ENCODE measurements at places on chromosomes 7 and 10. TPM values are rescaled to one million over a fixed set of nuclear protein-coding genes. Genes with fewer than 3 reads are reported as not detected.

DNA sequence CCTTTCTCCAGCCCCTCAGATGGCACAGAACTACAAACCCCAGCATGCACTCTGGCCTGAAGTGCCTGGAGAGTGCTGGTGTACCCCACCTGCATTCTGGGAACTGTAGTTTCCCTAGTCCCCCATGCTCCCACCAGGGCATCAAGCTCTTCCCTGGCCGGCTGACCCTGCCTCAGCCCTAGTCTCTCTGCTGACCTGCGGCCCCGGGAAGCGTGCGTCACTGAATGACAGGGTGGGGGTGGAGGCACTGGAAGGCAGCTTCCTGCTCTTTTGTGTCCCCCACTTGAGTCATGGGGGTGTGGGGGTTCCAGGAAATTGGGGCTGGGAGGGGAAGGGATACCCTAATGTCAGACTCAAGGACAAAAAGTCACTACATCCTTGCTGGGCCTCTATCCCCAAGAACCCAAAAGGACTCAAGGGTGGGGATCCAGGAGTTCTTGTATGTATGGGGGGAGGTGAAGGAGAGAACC, 2.1 kb downstream of the NOS3 start:
- peaks cover 19% of the 10 kb centered on the region for H3K4me1 ChIP-seq
- no peak for DNase-seq
- H3K27me3 ChIP-seq: peaks cover 8% of the 10 kb centered on the region
- peak overlapping the region; percentile 68 for H3K27ac ChIP-seq

Gene AMPH
- total RNA-seq: not detected

Gene AGBL3
- total RNA-seq: 3.6 TPM

GRCh38 chr10:69897432-69897831, 95.7 kb downstream of the COL13A1 start:
- no peaks in the 10 kb centered on the region for H3K4me1 ChIP-seq
- H3K27me3 ChIP-seq: no peaks in the 10 kb centered on the region
- no peak for DNase-seq
- no peak overlapping the region for H3K4me3 ChIP-seq

Gene FRA10AC1
- total RNA-seq: 13.9 TPM

Gene RHOBTB1
- total RNA-seq: not detected

DNA sequence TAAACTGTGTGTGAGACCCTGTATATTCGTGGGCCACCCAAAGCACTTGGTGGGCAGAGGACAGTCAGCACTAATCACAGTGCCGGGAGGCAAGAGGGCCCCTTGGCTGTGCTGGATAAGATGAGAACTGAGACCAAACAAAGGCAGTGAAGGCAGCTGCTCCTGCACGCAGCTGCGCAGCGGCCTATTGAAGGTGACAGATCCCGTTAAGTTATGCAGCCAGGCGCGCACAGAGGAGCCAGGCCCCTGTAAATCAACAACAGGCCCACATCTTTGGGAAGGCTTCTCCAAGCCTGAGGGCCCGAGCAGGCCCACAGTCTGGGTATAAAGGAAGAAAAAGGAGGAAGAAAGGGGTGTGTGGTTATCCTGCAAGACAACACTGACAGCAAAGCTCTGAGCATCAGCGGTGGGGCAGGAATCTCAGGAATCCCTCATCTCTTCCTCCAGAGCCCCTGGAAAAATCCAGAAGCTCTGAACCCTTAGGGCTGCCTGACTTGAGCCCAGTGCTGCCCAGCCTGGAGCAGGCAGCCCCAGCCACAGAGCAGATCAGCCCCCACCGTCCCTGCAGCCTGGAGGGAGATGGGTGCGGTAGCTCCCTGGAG, 154.2 kb downstream of the ARHGAP12 start:
- H3K4me1 ChIP-seq: no peaks in the 10 kb centered on the region
- no peak overlapping the region for H3K27ac ChIP-seq
- DNase-seq: no peak
- no peaks in the 10 kb centered on the region for H3K27me3 ChIP-seq

DNA sequence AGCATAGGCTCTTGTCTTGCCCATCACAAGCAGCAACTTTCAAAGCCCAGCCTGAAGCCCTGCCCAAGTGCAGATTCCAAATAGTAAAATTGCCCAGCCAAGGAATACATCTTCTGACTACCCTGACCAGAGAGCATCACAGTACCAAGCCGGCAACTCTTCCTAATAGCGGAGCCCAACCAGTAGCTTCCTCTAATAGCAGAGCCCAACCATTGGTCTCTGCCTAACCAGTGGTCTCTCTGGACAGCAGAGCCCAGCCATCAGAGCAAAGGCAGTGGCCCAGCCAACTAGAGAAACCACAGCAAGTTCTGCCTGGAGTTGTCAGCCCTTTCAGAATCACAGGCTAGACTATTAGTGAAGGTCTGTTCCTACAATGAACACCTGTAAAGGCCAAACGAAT, 285.6 kb downstream of the HGF start:
- no peak for DNase-seq
- peaks cover 5% of the 10 kb centered on the region for H3K27me3 ChIP-seq
- no peak overlapping the region for H3K4me3 ChIP-seq
- H3K27ac ChIP-seq: no peak overlapping the region

DNA sequence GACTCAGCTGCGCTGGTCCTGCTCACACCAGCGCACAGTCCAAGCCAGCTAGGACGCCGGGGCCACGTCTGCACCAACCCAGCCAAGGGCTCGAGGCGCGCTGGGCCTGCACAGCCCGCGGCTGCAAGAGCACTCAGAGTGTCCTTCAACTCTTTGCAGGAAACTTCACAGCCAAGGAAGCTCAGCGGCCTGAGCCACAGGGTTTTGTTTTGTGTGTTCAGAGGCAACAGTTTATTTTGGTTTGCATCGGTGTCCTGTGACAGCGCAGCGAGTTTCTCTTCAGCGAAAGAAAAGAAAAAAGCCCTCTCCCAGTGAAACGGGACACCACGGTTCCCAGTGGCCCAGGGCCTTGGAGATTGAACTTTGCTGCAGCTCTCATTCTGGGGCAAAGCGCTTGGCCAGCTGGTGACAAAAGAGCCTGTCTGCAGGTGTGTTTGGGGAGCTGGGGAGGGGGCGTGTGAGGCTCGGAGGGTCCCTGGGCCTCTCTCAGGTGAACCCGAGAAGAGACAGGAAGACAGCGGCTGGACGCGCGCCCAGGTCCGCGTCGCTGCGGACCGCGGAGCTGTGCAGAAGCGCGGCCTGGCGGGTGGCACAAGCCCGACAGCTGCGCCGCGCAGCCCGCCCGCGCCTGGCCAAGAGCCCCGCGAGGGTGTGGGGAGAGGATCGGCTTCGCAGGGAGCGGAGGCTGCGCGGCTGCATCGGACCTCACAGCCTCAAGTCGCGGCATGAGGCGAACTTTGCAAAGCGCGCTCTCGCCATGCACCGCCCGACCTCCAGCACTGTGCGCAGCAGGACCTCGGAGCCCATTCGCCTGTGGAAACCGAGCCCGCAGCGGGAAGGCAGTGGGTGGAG, 922 bp downstream of the CXCL12 start:
- H3K4me1 ChIP-seq: peaks cover 2% of the 10 kb centered on the region
- DNase-seq: no peak
- no peak overlapping the region for H3K4me3 ChIP-seq
- peaks cover 42% of the 10 kb centered on the region for H3K27me3 ChIP-seq

GRCh38 chr10:116769791-116770190, 27.4 kb upstream of the HSPA12A start:
- no peak for DNase-seq
- peaks cover 5% of the 10 kb centered on the region for H3K4me1 ChIP-seq
- H3K36me3 ChIP-seq: no peaks in the 10 kb centered on the region
- no peak overlapping the region for H3K27ac ChIP-seq
- no peak overlapping the region for H3K4me3 ChIP-seq
- peaks cover 55% of the 10 kb centered on the region for H3K27me3 ChIP-seq

Gene THSD7A
- not detected for total RNA-seq

DNA sequence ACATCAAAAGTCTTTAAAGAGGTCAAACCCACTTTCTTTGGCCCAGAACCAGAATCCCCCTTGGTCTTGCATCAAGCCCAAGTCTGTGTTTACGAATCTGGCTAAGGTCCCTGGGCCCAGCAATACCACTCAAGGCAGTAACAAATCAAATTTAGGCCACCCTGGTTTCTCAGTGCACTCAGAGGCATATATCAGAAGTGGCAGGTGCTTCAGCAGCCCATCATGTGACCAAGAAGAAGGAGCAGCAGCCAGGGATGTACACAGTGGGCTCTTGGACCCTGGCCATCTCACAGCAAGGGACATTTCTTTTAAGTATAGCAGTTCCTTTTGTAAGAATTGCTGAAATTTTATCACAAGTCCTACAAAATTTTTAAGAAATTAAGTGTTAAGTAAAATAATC, 7.3 kb upstream of the SLC25A13 start:
- DNase-seq: no peak
- H3K36me3 ChIP-seq: no peaks in the 10 kb centered on the region
- no peak overlapping the region for H3K4me3 ChIP-seq
- H3K4me1 ChIP-seq: peaks cover 1% of the 10 kb centered on the region
- H3K27me3 ChIP-seq: peaks cover 8% of the 10 kb centered on the region

GRCh38 chr10:1521741-1522140, 215.6 kb downstream of the ADARB2 start:
- no peaks in the 10 kb centered on the region for H3K36me3 ChIP-seq
- no peak for DNase-seq
- no peaks in the 10 kb centered on the region for H3K4me1 ChIP-seq
- no peak overlapping the region for H3K27ac ChIP-seq

Gene COMTD1
- total RNA-seq: 58.6 TPM

Gene NXPH1
- total RNA-seq: not detected

DNA sequence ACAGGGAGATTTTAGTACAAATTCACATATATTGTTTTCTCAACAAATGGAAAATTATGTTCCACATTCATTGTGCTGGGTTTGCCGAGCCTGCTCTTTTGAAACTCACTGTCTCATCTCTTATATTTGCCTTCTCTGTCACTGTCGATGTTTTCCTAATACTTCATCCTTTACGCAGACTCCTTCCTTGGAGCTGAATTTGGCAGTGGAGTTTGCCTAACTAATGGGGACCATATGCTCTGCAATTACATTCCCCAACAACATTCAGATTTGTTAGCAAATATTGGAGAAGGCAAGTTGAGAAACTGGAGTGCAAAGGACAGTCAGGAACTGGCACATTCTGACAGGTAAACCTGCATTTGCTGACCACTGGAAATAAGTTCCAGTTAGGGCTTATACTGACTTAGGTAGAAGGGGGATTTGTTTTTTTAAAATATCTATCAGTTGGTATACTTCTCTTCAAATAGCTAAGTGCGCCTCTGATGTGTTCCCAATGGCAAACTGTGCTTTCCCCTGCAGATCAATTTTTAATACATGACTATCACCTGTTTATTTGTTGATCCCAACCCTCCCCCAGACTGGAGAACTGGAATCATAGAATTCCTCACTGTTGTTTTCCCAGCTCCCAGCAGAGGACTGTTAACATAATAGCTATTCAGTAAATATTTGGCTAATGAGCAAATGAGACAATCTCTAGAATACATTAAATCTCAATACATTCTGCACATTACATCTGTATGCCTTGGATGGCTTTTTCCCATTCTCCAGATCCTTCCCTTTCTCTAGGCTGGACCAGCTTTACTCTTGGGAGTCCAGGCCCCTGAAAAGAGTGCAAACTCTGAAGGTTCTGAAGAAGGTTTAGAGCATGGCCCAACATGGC, 769.3 kb downstream of the KCNMA1 start:
- H3K4me1 ChIP-seq: no peaks in the 10 kb centered on the region
- no peaks in the 10 kb centered on the region for H3K36me3 ChIP-seq
- no peak overlapping the region for H3K27ac ChIP-seq
- H3K27me3 ChIP-seq: peaks cover 6% of the 10 kb centered on the region

DNA sequence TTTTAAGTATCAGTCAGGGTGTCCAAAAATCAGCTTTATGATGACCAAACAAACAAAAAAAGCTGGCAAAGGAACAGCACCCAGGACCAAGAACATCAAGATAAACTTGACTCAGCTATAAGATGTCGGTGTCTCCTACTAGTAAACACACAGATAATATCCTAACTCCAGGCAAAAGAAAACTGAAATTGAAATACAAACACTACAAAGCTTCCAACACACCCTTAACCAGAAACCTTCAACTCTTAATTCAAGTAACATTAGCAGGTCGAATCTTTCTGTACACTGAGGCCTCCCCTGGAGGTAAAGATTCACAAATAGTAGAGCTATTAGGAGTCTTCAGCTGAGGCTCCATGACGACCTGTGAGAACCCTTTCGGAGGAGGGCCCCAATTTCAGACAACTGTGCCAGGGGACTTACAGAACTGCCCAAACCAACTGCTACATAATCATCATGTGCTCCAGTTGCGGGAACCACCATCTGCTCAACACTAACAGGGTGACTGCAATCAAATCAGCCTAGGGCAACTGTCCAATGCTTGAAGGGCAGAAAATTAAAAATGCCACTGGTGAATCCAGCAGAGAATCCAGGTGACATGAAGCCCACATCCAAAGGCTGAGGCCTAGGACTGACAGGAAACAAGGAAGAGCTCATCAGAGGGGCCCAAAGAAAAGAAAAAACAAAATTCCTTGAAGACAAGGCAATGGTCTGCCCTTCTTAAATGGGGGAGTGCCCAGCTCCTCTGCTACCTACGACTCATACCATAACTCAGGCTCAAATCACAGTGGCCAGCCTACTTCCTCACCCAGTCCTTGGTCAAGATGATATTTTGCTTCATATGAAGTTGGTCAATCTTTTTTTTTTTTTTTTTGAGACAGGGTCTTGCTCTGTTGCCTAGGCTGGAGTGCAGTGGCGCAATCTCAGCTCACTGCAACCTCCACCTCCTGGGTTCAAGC, 20.0 kb downstream of the XPNPEP1 start:
- no peaks in the 10 kb centered on the region for H3K27me3 ChIP-seq
- H3K4me1 ChIP-seq: peaks cover 38% of the 10 kb centered on the region
- DNase-seq: no peak

GRCh38 chr10:59470570-59470969, 108.2 kb upstream of the FAM13C start:
- H3K27ac ChIP-seq: no peak overlapping the region
- no peaks in the 10 kb centered on the region for H3K27me3 ChIP-seq
- DNase-seq: no peak

DNA sequence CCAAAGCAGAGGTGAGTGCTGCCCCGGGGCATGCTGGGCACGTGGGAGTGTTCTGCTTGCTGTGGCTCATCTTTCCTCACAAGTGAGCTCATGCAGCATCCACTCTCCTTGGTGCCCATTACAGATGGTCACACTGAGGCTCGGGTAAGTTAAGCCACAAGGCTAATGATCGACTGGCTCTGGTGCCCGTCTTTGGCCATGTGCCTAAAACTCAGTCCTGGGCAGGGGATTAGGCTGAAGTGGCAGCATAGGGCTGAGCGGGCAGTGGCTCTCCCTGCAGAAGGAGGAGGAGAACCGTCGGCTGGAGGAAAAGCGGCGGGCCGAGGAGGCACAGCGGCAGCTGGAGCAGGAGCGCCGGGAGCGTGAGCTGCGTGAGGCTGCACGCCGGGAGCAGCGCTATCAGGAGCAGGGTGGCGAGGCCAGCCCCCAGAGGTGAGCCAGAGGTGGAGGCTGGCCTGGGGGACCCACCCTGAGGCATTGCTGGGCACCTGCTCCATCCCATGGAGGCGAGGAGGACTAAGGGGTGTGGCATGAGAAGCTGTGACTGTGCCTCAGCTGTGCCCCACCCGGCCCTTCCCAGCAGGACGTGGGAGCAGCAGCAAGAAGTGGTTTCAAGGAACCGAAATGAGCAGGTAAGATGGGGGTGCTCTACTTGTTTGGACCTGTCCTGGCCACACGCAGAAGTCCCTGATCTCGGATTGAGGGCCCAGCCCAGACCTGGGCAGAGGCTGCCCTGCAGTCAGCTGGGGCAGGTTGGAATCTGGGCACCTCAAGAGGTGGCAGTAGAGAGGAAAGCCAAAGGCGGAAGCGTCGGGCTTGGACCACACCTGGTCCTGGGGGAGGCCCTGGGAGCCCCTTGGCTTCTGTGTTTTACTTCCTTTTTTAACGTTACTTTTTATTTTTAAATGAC, 7.3 kb downstream of the PGAM2 start:
- H3K27ac ChIP-seq: peak overlapping the region; percentile 86
- H3K36me3 ChIP-seq: peaks cover 34% of the 10 kb centered on the region
- DNase-seq: no peak
- H3K4me1 ChIP-seq: peaks cover 39% of the 10 kb centered on the region
